ENCODE measurements at places on chromosomes 12 and 14.

DNA sequence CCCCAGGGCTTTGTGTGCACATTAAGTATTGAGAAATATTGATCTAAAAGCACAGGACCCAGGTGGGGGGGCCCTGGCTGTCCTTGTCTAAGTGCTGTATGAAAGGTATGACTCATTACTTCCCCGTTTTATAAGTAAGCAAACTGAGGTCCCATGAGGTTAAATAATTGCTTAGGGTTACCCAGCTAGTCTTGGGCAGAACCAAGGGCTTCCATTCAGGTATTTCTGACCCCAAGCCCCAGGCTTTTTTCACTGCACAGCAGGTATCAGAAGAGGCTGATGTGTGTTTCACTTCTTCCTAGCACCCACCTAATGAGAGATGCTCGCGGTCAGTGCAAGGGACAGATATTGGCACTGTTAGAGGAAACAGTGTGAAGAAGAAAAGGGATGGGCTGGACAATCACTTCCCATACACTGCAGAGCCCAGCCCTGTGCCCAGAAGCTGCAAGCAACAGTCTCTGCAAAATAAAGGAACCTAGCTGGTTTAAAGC is 4.7 kb upstream of the TC2N start:
- H3K4me3 ChIP-seq, result no peak overlapping the region
- peaks cover 25% of the 10 kb centered on the region for H3K36me3 ChIP-seq
- H3K27ac ChIP-seq, result peak overlapping the region; percentile 81
- DNase-seq, result peak; percentile 73

- H3K36me3 ChIP-seq, result no peaks in the 10 kb centered on the region
- no peaks in the 10 kb centered on the region for H3K27me3 ChIP-seq
- H3K27ac ChIP-seq, result no peak overlapping the region
- no peak overlapping the region for H3K4me3 ChIP-seq
- H3K4me1 ChIP-seq, result no peaks in the 10 kb centered on the region
- no peak for DNase-seq
These were observed 1156.3 kb upstream of the SEL1L start for GRCh38 chr14:82689948-82690347.

DNA sequence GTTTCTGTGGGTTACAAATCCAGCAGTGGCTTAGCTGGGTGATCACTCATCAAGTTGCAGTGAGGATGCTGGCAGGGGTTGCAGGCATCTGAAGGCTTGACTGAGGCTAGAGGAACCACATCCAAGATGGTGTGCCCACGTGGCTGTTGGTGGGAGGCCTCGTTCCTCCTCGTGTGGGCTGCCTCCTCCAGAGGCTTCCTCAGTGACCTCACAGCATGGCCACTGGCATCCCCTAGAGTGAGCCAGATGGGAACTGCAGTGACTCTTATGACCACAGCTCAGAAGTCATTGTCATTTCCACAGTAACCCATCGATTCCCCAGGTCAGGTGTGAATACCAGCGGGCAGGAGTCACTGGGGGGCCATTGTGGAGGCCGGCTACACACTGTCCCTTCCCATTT is 17.8 kb downstream of the AACS start:
- no peak overlapping the region for H3K4me3 ChIP-seq
- H3K27ac ChIP-seq, result no peak overlapping the region
- no peak for DNase-seq
- H3K27me3 ChIP-seq, result no peaks in the 10 kb centered on the region
- no peaks in the 10 kb centered on the region for H3K4me1 ChIP-seq

- H3K4me1 ChIP-seq, result no peaks in the 10 kb centered on the region
- H3K4me3 ChIP-seq, result no peak overlapping the region
- H3K27me3 ChIP-seq, result no peaks in the 10 kb centered on the region
- DNase-seq, result no peak
These were observed 85.9 kb upstream of the PDE3A start for GRCh38 chr12:20282401-20282800.

DNA sequence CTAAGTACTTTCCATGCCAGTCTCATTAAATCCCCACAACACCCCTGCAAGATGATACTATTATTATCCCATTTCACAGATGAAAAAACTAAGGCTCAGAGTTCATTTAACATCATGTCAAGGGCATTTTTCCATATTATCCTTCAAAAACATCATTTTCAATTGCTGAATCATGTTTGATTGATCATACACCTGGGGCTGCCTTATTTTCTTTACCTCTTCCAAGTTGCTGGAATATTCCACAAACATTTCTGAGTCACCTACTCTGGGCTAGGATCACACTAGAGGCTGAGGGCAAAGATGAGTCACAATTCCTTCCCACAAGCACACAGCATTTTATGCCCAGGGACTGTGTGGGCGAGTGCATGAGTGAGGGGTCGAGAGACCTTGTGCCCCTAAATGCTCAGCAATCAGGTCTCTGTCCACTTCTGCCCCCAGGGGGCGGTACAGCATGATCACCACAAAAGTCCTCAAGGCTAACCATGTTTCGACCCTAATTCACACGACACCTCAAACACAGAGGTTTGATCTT is 14.1 kb upstream of the TMEM119 start:
- peaks cover 34% of the 10 kb centered on the region for H3K4me1 ChIP-seq
- no peaks in the 10 kb centered on the region for H3K27me3 ChIP-seq
- no peak overlapping the region for H3K4me3 ChIP-seq
- H3K36me3 ChIP-seq, result no peaks in the 10 kb centered on the region
- no peak overlapping the region for H3K27ac ChIP-seq
- no peak for DNase-seq

GRCh38 chr12:5524116-5524768 is 92.3 kb downstream of the NTF3 start:
- no peak overlapping the region for H3K4me3 ChIP-seq
- no peaks in the 10 kb centered on the region for H3K36me3 ChIP-seq
- no peaks in the 10 kb centered on the region for H3K4me1 ChIP-seq
- no peak for DNase-seq
- H3K27ac ChIP-seq, result no peak overlapping the region
- H3K27me3 ChIP-seq, result no peaks in the 10 kb centered on the region

- no peak overlapping the region for H3K27ac ChIP-seq
- DNase-seq, result no peak
- H3K36me3 ChIP-seq, result no peaks in the 10 kb centered on the region
- peaks cover 13% of the 10 kb centered on the region for H3K4me1 ChIP-seq
These were observed 44.8 kb upstream of the PCED1B start for GRCh38 chr12:47034661-47035060.

DNA sequence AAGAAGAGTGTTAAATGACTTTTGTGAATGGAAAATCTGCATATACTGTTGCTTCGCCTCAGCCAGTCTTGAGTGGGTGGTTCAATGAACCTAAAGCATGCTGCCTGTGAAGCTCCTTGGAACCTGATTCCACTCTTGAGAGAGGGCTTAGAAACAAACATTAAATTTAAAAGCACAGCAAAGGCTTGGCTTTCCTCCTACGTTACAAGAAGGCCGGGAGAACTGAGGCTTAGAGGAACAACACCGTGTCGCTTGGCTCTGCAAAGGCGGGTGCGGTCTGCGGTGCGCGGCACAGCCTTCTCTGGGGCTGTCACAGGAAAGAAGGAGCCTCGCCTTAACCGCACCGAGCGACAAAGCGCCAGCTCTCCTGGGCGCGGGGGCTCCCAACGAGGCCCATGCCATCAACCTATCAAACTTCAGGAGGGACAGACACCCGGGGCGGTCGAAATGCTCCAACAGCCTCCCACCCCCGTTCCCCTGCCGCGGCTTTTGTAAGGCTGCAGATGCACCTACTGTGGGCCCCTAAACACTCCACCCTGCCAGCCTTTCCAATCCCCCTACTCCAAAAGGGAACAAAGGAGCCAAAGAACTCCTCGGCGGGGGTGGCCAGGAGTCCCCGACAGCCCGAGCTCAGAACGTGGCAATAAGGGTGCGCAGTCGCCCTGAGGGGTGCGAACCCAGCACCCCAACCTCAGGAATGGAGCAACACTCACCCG is 729 bp downstream of the OSBPL8 start:
- peak; percentile 80 for DNase-seq
- peak overlapping the region; percentile 97 for H3K27ac ChIP-seq
- H3K4me3 ChIP-seq, result peak overlapping the region; percentile 93
- peaks cover 32% of the 10 kb centered on the region for H3K4me1 ChIP-seq
- no peaks in the 10 kb centered on the region for H3K27me3 ChIP-seq
- H3K36me3 ChIP-seq, result no peaks in the 10 kb centered on the region

- H3K27me3 ChIP-seq, result no peaks in the 10 kb centered on the region
- no peaks in the 10 kb centered on the region for H3K4me1 ChIP-seq
- H3K4me3 ChIP-seq, result no peak overlapping the region
- H3K36me3 ChIP-seq, result no peaks in the 10 kb centered on the region
- H3K27ac ChIP-seq, result no peak overlapping the region
- no peak for DNase-seq
These were observed 159.6 kb upstream of the PZP start for GRCh38 chr12:9367828-9368227.

GRCh38 chr12:24668563-24668962 is 280.3 kb downstream of the BCAT1 start:
- H3K4me3 ChIP-seq, result no peak overlapping the region
- no peak overlapping the region for H3K27ac ChIP-seq
- no peaks in the 10 kb centered on the region for H3K27me3 ChIP-seq
- DNase-seq, result no peak
- H3K4me1 ChIP-seq, result no peaks in the 10 kb centered on the region

GRCh38 chr12:109650808-109651207 is 62.8 kb upstream of the FAM222A start:
- H3K4me1 ChIP-seq, result no peaks in the 10 kb centered on the region
- H3K4me3 ChIP-seq, result no peak overlapping the region
- H3K27ac ChIP-seq, result no peak overlapping the region

- DNase-seq, result no peak
- H3K27me3 ChIP-seq, result no peaks in the 10 kb centered on the region
- H3K4me3 ChIP-seq, result no peak overlapping the region
These were observed 80.1 kb downstream of the PLEKHA5 start for GRCh38 chr12:19209661-19210060.

DNA sequence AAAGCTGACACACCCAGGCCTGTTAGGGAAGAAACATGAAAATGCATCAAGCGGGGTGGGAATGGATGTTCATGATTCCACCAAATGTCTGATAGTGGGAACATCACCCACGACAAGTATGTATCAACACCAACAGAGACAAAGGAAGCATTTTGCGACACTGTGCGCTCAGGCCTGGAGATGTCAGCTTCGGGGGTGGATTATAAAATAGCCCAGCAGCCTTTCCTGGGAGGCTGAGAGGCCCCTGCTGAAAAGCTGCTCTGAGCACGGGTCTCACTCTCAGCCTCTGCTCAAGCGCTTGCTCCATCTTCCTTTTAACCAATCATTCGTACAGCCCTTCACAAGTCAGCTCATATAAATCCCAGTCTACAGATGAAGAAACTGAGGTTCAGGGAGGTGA is 213.5 kb downstream of the BCL11B start:
- H3K27me3 ChIP-seq, result no peaks in the 10 kb centered on the region
- H3K4me1 ChIP-seq, result no peaks in the 10 kb centered on the region
- H3K27ac ChIP-seq, result no peak overlapping the region
- H3K36me3 ChIP-seq, result no peaks in the 10 kb centered on the region

DNA sequence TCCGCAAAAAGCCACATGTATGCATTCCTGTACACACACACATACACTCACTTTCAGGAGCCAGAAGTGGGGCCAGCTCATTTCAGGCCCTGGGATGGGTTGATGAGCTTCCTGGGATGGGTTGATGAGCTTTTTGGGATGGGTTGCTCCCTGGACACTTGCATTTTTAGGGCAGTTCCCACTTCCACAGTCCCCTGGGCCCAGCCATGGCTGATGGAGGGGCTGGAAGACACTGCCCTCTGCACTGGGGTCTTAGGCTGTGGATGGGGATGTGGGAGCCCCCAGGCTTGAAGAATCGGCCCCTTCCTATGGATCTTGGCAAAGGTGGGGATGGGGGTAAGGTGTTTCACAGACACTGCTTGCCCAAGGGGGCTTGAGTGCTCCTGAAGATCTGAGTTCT is 12.7 kb downstream of the ACVRL1 start:
- no peak overlapping the region for H3K27ac ChIP-seq
- H3K4me1 ChIP-seq, result peaks cover 59% of the 10 kb centered on the region
- DNase-seq, result no peak
- no peaks in the 10 kb centered on the region for H3K27me3 ChIP-seq
- H3K36me3 ChIP-seq, result peaks cover 52% of the 10 kb centered on the region
